ENCODE measurements at places on chromosomes 12 and 14. TPM values are rescaled to one million over a fixed set of nuclear protein-coding genes. Genes with fewer than 3 reads are reported as not detected.

Gene LUM
- 0.29 TPM for total RNA-seq

Gene PRPH
- total RNA-seq: 2.2 TPM

Gene TMEM179
- total RNA-seq: 0.24 TPM

Gene TAS2R10
- total RNA-seq: not detected

Gene SIX6
- not detected for total RNA-seq

Gene AQP2
- total RNA-seq: not detected

Gene SLC35F4
- total RNA-seq: not detected

Gene SMARCD1
- total RNA-seq: 70.9 TPM

Gene KERA
- not detected for total RNA-seq

Gene ACOT6
- total RNA-seq: not detected

Gene RASSF9
- total RNA-seq: 1.2 TPM

Gene FGD6
- 16.0 TPM for total RNA-seq

Gene CLEC6A
- total RNA-seq: not detected

Gene POTEG
- total RNA-seq: not detected

Gene LRFN5
- total RNA-seq: not detected

Gene PWP1
- 94.2 TPM for total RNA-seq

Gene PRR4
- 3.0 TPM for total RNA-seq

Gene EML5
- 0.40 TPM for total RNA-seq

Gene PPTC7
- 26.4 TPM for total RNA-seq

Gene MYF5
- not detected for total RNA-seq

Gene PZP
- not detected for total RNA-seq

Gene STAB2
- not detected for total RNA-seq

Gene DENND5B
- total RNA-seq: 10.6 TPM

Gene PMCH
- not detected for total RNA-seq

Gene C1QL4
- total RNA-seq: 5.8 TPM

Gene PPM1H
- total RNA-seq: 9.8 TPM
